Thoracic aorta (tissue), 2 donors: ENCODE measurements at places on chromosomes 11 and 22.

DNA sequence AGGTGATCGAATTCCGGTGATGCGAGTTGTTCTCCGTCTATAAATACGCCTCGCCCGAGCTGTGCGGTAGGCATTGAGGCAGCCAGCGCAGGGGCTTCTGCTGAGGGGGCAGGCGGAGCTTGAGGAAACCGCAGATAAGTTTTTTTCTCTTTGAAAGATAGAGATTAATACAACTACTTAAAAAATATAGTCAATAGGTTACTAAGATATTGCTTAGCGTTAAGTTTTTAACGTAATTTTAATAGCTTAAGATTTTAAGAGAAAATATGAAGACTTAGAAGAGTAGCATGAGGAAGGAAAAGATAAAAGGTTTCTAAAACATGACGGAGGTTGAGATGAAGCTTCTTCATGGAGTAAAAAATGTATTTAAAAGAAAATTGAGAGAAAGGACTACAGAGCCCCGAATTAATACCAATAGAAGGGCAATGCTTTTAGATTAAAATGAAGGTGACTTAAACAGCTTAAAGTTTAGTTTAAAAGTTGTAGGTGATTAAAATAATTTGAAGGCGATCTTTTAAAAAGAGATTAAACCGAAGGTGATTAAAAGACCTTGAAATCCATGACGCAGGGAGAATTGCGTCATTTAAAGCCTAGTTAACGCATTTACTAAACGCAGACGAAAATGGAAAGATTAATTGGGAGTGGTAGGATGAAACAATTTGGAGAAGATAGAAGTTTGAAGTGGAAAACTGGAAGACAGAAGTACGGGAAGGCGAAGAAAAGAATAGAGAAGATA lies at the start of gene MALAT1:
Gene MALAT1 (plus strand): TSS at position 69 of the 736 bp plus-strand sequence.
- DNase-seq: peak; percentile 78

DNA sequence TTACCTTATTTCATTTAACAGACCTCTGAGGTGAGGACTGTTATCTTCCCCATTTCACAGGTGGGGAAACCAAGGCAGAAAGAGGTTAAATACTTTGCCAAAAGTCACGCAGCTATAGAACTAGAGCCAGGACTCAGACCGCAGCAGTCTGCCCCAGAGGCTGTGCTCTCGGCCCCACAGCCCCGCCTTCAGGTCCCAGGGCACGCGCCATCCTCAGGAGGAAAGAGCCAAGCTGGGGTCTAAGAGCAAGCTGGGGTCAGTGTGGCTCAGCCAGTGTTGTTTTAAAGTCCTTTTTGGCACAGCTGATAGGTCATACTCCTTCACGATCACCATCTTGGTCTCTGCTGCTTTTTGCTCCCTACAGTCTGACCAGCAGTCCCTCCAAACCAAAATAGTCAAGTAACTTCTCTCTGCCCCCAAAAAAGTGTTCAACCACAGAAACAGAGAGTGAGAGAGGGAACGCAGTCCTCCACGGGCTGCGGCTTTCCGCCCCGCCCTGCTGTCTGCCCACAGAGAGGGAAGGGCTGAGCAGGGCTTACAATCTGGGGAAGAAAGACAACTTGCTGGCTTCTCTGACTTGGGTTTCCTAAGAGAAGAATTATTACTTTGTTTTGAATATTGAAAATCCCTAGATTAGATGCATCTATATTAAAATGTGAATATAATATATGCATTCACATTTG lies 137.2 kb upstream of the OPCML start:
- DNase-seq: no peak

GRCh38 chr11:69217276-69218105 lies 61.8 kb downstream of the SMIM38 start:
- DNase-seq: no peak

DNA sequence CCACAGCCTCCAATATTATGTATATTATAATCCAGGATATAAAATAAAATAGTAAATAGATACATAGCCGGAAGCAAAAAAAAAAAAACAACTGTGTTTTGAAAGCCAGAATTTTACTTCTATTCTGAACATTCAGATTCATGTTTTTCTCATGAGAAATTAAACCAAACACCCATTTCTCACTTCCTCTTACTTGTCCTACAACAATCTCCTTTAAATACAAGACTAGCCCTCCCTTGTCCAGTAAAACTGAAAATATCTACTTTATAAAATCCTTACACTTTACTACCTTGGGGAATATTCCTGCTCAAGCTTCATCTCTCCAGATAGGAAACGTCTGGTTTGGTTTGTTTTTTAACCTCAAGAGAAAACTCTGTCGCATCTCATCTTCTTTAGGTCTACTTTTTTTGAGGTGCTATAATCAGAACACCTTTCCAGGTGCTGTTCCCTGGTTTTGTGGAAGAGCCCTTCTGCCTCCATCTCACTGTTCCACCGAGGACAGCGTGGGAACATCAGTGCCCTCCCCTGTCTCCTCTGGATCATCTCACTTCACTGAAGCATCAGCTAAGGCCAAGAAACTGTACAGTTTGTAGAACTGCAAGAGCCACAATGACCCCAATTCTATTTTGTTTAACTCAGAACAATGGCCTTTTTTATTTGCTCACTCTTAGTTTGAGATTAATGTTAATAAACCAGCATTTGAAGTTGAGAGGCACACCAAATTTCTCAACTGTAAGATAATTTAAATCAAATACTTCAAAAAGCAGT lies 82.0 kb upstream of the ARHGAP32 start:
- DNase-seq: no peak

DNA sequence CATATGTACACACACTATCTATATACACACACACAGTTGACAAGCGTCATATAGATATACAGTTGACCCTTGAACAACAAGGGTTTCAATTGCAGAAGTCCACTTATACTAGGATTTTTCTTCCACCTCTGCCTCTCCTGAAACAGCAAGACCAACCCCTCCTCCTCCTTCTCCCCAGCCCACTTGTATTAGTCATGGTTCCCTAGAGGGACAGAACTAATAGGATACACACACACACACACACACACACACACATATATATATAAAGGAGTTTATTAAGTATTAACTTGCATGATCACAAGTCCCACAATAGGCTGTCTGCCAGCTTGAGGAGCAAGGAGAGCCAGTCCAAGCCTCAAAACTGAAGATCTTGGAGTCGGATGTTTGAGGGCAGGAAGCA lies 92.9 kb downstream of the DHCR7 start:
- DNase-seq: no peak

DNA sequence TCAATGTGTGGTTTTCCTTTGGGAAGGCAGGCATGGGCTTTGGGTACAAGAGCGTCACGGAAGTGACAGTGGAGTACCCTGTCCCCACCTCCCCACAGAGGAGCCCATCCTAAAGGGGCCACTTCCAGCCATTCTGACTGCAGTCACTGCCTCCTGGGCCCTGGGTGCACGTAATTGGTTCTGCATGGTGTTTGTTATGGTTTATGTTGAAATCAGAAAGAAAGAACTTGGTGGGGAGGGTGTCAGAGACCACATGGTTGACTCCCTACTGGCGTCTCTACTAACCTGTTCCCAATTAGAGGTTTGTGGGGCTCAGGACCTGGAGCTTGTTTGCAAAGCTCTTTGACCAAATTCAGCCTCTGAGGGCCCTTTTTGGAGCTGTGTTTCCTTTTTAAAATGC lies 40.8 kb downstream of the RIBC2 start:
- no peak for DNase-seq

- DNase-seq: no peak
Measured at GRCh38 chr11:40029391-40029790, 1430.1 kb downstream of the LRRC4C start.

GRCh38 chr11:18449251-18449650 lies 6.4 kb upstream of the LDHAL6A start:
- DNase-seq: no peak

DNA sequence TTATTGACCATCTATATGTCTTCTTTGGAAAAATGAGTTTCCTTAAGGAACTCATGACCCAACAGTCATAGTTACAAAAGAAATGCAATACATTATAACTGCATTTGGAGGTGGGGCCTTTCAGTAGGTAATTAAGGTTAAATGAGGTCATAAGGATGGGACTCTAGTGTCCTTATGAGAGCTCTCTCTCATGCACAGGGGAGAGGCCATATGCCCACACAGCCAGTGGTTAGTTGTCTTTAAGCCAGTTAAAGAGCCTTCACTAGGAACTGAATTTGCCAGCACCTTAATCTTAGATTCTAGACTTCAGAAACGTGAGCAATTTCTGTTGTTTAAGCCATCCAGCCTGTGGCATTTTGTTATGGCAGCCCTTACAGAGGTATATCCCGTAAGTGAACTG lies 27.3 kb downstream of the INTS4 start:
- no peak for DNase-seq
